EH (cell line): ENCODE measurements at places on chromosomes 4 and X.

- peak; percentile 13 for DNase-seq
Observed at GRCh38 chr4:182384631-182385091, 141.5 kb downstream of the TENM3 start.

GRCh38 chr4:100422894-100423293, 94.9 kb downstream of the EMCN start:
- peak; percentile 30 for DNase-seq

DNA sequence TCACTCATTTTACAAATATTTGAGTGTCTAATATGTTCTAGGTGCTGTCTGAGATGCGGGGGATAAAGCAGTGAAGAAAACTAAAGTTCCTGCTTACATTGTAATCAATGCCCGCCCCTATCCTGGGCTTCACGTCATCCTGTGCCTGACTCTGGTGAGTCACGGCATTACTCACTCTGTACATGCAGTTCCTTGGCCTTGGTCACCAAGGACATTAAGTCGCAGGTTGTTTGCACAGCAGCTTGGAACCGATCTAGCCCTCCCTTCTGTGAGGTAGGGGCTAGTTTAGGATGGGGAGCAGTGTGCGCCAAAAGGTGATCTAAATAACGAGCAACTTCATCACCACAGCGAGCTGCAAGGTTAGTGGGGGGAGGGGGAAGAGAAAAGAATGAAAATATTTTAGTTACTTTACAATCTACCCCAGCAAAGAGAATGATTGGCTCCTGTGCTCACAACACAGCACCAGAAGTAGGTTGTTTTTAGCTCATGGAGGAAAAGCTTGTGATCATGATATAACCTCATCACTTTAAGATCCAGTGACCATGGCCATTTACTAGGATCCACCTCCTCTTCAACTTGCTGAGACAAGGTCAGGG, 48.0 kb upstream of the HDAC8 start:
- peak; percentile 79 for DNase-seq

DNA sequence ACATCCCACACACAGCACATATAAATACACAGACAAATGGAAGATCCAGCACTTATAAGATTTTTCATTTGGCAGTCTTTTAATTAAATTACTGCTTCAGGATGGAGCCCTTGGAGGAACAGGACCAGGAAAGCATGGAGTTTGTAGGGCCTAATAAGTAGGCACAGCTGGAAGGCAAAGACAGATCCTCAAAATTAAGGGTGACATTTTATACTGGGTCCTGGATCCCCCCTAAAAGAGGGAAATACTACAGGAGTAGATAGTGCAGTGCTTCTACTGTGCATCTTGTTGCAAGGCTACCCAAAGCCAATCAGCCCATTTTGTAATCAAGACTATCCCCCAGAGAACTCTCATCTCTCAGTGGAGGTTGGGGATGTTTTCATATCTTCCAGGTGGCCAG, 1860.7 kb upstream of the PCDH10 start:
- no peak for DNase-seq

DNA sequence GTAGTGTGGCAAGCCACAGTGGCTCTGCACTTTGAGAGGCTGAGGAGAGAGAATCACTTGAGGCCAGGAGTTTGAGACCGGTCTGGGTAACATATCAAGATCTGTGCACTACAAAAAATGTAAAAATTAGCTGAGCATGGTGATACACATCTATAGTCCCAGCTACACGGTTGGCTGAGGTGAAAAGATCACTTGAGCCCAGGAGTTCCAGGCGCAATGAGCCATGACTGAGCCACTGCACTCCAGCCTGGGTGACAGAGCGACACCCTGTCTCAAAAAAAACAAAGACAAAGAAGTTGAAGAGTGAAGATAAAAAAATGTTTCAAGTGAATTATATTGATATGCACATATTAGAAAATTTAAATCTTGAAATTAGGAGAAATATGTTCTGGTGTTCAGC, 46.3 kb downstream of the SULT1B1 start:
- DNase-seq = no peak

GRCh38 chr4:18100657-18101056, 79.1 kb upstream of the LCORL start:
- no peak for DNase-seq

GRCh38 chrX:65903750-65904149, 136.1 kb downstream of the VSIG4 start:
- DNase-seq = no peak

DNA sequence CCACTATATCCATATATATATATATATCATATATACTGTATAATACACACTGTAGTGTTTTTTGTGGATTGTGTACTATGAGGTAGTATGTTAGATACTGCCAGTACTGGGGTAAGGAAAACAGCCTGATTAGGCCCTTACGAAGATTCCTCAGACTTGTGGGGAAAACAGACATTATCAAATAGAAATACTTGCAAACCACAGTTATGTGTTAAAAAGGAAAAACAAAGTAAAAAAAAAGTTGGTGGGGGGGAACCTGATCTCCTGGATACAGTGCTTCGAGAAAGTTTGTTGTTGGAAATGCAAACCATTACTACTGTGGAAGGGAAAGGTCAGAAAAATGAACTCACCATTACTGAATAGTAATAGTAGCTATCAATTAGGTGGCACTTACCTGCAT, 53.0 kb downstream of the PKD2 start:
- DNase-seq = no peak

DNA sequence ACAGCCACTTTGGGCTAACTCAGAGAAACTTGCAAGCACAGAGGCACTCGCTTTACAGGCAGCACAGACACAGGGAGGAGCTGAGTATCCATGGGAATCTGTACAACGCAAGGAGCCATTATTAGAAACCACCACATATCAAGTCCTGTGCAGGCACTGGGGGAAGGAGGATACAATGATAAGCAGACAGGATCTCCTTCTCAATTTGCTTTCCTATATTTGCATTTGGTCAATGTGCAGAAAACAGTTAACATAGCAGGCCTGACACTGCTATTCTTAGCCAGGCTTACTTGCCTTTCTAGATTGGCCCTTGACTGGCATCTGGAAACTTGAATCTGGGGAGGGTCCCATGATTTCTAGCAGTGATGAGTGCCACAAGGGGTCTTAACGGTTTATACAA, 65.8 kb downstream of the TEC start:
- no peak for DNase-seq

- peak; percentile 41 for DNase-seq
Observed at GRCh38 chr4:181766061-181766548, 477.1 kb upstream of the TENM3 start.

DNA sequence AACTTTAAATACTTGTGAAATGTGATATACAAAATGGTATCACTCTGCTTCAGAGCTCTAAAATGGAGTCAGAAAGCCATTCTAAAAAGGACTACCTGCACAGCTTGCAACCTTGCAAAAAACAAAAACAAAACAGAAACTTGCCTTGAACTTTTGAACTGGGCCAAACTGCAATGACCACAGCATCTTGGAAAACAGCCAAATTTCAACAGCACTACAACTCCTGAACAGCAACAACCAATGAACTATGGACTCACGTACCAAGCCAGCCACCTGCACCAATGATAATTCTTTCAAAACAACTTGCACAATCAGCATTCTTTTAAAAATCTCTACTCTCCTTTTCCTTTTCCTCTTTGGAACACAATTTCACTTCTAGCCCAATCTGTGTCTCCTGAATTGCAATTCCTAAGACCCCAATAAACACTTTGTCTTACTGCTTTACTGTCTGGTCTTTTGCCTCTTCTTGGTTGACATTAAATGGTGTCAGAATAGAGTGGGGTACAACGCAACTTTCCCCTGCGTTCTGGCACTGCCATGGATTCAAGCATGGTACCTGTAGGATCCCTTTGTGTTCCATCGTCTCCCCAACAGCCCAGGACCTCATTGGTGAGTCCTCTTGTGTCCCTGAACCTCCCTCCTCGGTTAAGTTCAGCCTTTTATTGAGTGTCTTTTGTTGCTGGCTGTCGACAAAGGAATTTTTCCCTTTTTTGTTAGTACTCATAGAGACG, 35.7 kb upstream of the FMR1 start:
- no peak for DNase-seq

GRCh38 chr4:26406346-26406975, 83.8 kb downstream of the CCKAR start:
- peak; percentile 19 for DNase-seq

- DNase-seq = no peak
Observed at GRCh38 chrX:106976416-106976815, 23.6 kb downstream of the MORC4 start.

DNA sequence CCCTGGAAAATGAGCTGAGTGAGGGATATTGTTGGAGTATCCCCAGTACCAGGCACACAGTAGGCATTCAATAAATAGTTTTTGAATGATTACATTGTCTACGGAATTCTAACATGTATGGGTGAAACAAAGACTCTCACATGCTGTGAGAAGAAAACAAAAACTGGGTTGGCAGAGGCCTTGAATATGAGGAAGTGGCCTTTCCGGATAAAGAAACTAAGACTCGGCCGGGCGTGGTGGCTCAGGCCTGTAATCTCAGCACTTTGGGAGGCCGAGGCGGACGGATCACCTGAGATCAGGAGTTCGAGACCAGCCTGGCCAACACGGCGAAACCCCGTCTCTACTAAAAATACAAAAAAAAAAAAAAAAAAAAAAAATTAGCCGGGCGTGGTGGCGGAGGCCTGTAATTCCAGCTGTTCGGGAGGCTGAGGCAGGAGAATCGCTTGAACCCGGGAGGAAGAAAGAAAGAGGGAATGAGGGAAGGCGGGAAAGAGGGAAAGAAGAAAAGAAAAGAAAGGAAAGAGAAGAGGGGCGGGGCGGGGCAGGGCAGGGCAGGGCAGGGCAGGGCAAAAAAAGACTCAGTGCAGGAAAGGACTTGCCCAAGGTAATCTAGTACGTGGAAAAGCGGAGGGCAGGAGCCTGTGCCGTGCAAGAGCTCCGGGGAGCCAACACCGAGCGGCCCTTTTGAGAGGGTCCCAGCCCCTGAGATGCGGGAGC, 689 bp upstream of the TMA16 start:
- DNase-seq = no peak

DNA sequence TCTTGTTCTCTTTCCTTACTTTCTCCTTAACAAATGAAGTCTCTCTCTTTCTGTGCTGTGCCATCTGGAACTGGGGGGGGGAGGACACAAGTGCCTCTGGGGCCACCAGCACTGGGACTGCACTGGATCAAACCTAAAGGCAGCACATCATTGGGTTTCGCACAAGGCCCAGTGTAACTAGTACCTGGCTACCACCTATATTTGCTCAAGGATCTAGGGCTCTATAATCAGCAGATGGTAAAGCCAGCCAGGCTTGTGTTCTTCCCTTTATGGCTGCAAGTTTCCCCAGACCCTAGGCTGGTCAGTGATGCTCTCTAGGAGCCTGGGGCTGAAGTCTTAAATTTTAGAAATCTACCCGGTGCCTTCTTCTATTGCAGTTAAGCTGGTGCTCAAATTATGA, 40.1 kb downstream of the RTL3 start:
- DNase-seq = no peak

GRCh38 chr4:85557016-85557901, 82.3 kb downstream of the ARHGAP24 start:
- DNase-seq = no peak

DNA sequence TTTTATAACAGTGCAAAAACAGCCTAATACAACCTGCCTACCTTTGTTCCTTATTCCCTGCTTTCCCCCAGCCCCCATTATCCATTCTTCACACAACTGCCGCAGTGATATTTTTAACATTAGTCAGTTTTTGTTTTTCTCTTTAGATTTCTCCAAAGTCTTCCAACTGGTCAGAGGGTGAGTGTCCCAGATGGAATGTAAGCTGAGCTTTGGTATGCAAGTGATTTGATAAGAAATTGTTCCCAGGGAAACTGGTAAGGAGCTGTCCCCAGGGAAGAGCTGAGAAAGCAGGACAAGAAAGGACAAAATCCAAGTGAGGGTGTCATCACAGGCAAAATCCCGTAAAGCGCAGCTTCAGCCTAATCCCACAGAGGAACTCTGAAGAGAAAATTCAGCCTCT, 475.5 kb upstream of the ADGRL3 start:
- DNase-seq = peak; percentile 99

DNA sequence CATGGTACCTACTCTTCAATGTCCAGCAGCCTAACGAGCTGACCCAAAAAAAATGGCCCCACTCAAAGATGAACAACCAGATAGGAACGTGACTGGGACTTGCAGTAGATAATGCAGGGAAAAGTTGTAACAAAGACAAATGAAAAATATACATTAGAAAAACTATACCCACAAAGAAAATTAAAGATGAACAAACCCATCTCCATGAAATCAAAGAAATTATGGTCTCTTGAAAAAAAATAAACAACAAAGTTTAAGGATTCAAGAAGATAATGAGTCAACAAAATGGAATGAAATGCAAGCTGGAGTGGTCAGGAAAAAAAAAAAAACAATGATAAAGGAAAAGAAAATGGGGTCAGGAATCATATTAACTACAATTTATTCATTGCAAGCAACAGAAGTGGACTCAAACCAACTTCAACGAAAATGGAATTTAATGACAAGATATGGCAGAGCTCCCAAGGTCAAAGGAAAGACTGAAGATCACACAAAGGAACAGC, 309.8 kb upstream of the GALNT7 start:
- peak; percentile 59 for DNase-seq

DNA sequence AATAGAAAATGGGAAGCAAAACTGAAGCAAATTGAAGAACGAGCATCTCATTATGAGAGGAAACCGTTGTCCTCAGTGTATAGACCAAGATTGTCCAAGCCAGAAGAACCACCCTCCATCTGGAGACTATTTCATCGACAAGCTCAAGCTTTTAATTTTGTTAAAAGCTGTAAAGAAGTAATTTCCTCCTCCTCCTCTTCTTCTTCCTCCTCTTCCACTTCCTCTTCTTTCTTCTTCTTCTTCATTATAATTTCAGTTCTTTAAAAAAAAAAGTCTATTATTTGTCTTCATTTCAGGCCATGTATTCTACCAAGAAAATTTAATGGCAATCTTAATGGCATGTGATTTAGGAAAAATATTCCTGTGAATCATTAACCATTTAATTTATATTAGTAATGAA, 7.6 kb downstream of the PRIMPOL start:
- no peak for DNase-seq

DNA sequence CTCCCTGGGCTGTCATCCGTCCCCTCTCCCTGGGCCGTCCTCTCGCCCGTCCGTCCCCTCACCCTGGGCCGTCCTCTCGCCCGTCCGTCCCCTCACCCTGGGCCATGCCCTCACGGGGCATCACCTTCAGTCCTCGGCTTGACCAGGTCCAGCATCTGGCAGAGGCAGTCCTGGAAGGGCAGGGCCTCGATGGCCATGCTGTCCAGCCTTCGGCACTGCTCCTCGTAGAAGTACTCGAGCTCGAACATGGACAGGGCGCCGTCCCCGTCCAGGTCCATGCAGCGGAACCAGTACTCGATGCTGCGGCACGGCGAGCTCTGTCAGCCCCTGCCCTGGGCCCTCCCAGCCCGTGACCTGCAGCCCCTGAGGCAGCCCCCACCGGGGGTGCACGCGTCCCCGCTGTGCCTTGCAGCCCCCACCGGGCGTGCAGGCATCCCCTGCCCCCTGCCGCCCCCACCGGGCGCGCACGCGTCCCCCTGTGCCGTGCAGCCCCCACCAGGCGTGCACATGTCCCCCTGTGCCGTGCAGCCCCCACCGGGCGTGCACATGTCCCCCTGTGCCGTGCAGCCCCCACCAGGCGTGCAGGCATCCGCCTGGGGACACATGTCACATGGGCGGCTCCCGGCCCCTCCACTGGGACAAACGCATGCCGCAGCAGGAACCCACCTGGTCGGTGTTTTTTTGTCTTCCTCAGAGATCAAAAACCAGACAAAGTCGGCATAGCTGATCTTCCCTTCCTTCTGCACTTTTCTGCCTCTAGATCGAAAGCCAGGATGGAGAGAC, 22.2 kb upstream of the GTPBP6 start:
- no peak for DNase-seq

GRCh38 chr4:160265836-160266235, 1163.0 kb downstream of the RAPGEF2 start:
- DNase-seq = no peak
